Sciatic nerve (tissue), 2 donors: ENCODE measurements at places on chromosomes 1 and 21.

DNA sequence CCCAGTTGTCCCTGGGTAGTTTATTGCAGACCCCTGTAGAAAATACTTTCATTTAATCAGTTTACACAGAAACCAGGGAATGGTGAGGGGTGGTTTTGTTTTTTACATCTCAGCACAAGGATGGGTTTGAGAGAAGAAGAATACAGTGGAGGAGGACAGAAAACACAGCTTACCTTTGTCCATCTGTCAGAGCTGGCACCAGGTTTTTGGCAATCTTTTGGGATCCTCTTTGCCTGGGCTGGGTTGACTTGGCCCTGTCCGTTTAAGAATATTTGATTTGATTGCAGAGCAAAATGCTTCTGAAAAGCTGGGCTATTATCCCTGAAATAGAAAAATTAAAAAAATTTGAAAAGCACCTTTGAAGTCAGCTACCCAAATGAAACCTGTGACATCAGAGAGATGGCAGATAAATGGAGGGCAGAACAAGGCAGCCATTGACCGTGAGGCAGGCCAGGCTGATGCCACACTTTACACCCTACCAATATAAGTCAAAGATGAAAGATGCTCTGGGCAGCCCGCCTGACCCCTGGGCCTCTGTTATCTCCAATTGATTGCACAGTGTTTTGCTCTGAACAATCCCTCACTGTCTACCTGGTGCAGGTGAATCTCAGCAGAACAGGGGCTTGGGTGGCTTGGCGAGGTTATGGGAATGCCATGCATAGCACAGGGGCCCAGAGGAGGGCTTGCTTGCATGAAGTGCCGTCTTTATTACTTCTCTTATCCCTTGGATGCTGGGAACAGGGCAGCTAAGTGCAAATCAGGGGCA is 218.8 kb downstream of the LMX1A start:
- DNase-seq, result no peak

DNA sequence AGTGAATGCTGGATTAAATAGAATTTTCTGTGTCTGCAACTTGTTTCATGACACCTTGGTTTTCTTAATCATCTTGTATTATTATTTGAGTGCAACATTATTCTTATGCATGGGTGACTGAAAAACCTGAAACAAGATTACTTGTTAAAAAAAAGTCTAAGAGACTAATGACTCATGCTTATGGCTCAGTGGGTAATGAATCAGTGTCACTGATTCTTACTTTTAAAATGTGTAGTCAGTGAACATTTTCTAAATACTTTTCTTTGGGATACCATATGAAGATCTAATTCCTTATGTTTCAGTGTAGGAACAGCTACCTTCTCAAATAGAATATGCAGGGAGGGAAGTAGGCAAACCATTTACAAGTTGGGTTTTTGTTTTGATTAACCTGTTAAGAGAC is 65.5 kb downstream of the PRKAA2 start:
- DNase-seq, result no peak

- peak; percentile 100 for DNase-seq
Measured at GRCh38 chr1:209784265-209785169, at the start of gene C1orf74. TSS of gene C1orf74 (minus strand) at chr1:209784559. CDS start at chr1:209783634, 925 bp downstream.

DNA sequence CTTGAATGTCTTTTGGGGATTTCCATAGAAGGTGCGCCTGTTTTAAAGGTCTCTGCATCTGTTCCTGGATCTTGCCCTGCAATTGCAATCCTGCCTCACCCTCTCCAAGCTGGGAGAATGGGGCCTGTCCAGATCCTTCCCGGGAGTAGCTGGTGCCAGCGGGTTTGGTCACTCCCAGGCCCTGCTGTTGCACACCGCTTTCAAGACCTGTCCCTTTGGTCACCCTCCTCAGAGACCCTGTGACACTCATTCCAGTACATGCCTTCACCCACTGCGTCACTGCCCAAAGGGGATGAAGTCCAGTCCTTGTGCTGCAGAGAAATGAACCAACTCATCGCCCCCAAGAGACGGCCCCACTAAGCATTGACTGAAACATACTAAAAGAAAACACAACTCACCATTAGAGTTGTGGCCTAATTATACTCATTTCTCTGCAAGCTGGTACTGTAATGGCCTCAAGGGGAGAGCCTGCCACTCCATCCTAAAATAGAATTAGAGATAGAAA is 1.9 kb upstream of the IRF2BP2 start:
- peak; percentile 76 for DNase-seq

- DNase-seq, result no peak
Measured at GRCh38 chr1:104706631-104707147, 957.0 kb downstream of the AMY1C start.

GRCh38 chr1:159923203-159924024 is 1.9 kb downstream of the TAGLN2 start:
- DNase-seq, result peak; percentile 86
